ENCODE measurements at places on chromosomes 5 and 9.

GRCh38 chr9:34370335-34370969, 6.2 kb downstream of the MYORG start:
- no peak for DNase-seq

GRCh38 chr5:158877124-158877581, 222.6 kb downstream of the EBF1 start:
- no peak for DNase-seq

- DNase-seq = no peak
Observed at GRCh38 chr5:14881826-14882225, 10.2 kb upstream of the ANKH start.

DNA sequence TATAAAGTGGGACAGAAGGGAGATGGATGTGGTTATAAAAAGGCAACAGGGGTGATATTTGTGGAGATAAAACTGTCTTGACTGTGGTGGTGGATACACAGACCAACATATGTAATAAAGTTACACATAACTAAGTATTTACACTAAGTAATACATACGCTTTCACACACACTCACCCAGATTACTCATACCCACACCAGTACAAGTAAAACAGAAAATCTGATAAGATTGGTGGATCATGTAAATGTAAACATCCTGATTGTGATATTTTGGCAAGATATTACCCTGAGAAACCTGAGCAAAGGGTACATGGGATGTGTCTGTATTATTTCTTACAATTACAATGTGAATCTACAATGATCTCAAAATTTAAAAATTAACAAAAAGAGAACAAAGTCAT, 53.3 kb upstream of the SLIT3 start:
- no peak for DNase-seq

DNA sequence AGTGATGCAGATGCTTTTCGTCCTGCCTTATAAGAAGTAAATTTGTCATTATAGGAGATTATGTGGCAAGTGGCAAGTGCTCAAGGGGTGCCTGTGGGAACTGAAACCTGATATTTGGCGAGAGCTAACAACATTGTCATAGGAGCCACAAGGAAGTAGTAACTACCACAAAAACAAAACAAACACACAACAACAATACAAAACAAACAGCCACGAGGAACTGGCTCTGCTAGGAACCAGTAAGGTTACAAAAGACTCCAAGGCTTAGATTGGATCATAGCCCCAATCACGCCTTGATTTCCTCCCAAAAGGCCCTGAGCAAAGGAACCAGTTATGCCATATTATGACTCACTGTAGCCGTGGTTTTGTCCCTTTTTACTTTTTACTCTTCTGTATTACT, 1045.2 kb downstream of the CDH12 start:
- no peak for DNase-seq
